ENCODE measurements at places on chromosomes 11 and 22. TPM values are rescaled to one million over a fixed set of nuclear protein-coding genes. Genes with fewer than 3 reads are reported as not detected.

GRCh38 chr22:49427941-49428340 lies 399.7 kb downstream of the BRD1 start:
- H3K4me3 ChIP-seq, result no peak overlapping the region
- DNase-seq, result no peak
- no peaks in the 10 kb centered on the region for H3K4me1 ChIP-seq
- H3K36me3 ChIP-seq, result no peaks in the 10 kb centered on the region
- H3K27me3 ChIP-seq, result no peaks in the 10 kb centered on the region

DNA sequence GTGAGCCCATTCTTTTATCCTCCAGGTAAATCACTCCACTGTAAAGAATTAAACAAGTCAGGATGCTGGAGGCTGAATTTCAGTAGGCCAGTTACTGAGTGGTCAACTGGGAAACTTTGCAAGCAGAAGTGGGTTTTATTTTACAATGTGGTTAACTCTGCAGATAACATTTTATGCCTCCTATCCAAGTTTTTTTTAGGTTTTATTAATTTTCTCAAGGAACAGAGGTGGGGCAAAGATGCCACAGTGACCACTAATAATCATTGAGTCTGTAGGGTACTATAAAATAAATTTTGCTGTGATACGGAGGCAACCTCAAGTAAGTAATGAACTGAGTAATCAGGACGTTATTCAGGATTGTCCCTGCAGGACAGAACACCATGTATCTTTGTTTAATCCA lies 599.9 kb downstream of the METTL15 start:
- H3K27me3 ChIP-seq, result no peaks in the 10 kb centered on the region
- DNase-seq, result no peak
- no peaks in the 10 kb centered on the region for H3K4me1 ChIP-seq
- no peaks in the 10 kb centered on the region for H3K36me3 ChIP-seq

DNA sequence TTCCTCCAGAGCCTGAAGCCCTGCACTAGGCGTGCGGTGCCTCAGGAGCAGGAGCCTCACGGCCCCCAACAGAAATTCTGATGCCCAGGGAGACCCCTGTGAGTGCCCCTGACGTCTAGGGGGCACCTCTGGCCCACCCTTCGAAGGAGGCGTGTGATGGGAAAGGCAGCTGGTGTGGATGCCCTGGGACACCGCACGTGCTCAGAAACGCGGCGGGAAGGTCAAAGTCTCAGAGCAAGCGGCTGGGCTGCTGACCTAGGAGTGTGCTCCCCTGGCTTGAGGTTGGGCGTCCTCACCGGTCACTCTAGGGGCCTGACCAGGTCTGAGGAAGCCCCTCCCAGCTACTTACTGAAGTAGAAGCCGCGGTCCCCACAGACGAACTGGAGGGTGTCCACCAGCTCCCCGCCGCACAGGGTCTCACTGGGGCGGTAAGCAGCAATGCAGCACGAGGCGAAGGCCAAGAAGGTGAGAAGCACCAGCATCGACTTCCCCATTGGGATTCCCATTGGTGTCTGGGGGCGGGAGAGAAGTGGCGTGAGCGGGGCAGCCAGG lies 4.1 kb downstream of the IGF2 start:
- no peaks in the 10 kb centered on the region for H3K4me1 ChIP-seq
- no peaks in the 10 kb centered on the region for H3K36me3 ChIP-seq
- H3K27ac ChIP-seq, result no peak overlapping the region

DNA sequence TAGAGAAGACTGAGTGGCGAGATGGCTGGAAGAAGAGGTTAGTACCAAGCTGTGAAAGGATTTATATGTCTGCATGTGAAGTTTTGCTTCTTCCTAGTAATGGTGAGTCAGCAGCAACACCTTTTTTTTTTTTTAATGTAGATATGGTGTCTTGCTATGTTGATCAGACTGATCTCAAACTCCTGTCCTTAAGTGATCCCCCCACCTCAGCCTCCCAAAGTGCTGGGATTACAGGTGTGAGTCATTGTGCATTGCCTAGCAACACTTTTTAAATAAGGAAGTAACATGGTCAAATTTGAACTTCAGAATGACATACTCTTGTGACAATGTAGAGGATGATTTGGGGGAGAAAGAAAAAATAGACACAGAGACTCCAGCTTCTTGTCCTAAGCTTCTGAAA lies 6.5 kb upstream of the CSTPP1 start:
- no peaks in the 10 kb centered on the region for H3K4me1 ChIP-seq
- H3K4me3 ChIP-seq, result no peak overlapping the region
- DNase-seq, result no peak
- no peaks in the 10 kb centered on the region for H3K27me3 ChIP-seq
- no peak overlapping the region for H3K27ac ChIP-seq
- H3K36me3 ChIP-seq, result no peaks in the 10 kb centered on the region

DNA sequence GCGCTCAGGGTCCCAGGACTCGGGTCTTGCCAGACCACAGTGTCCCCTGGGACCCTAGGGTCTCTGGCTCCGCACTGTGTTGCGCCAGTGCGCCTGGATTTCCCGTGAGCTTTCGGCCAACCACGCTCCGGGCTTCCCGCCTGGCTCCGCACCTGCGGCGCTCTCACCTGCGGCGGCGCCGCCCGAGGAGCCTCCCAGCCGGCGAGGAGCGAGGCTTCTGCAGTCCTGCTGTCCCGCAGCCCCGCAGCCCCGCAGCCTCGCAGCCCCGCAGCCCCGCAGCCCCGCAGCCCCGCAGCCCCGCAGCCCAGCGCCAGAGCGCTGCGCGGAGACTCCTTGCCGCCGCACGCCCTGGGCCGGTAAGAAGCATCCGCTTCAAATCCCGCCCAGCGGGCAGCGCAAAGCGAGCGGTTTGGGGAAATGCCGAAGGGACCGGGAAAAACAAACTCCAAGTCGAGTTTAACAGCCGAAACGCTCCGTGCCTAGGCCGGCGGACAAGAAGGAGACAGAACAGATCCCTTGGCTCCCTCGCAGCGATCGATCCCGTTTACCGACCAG lies 939 bp downstream of the ALX4 start:
- H3K27me3 ChIP-seq, result peaks cover 100% of the 10 kb centered on the region
- H3K36me3 ChIP-seq, result no peaks in the 10 kb centered on the region
- no peak overlapping the region for H3K27ac ChIP-seq
- H3K4me3 ChIP-seq, result no peak overlapping the region
- DNase-seq, result no peak
- H3K4me1 ChIP-seq, result peaks cover 40% of the 10 kb centered on the region

DNA sequence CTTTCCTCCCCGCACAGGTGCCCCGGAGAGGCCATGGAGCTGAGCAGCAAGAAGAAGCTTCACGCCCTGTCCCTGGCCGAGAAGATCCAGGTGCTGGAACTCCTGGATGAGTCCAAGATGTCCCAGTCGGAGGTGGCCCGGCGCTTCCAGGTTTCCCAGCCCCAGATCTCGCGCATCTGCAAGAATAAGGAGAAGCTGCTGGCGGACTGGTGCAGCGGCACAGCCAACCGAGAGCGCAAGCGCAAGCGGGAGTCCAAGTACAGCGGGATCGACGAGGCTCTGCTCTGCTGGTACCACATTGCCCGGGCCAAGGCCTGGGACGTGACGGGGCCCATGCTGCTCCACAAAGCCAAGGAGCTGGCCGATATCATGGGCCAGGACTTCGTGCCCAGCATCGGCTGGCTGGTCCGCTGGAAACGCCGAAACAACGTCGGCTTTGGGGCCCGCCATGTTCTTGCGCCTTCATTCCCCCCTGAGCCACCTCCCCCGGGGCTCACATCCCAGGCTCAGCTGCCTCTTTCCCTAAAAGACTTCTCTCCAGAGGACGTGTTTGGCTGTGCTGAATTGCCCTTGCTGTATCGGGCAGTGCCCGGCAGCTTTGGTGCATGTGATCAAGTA lies 1.3 kb downstream of the TIGD3 start:
- DNase-seq, result peak; percentile 73
- peaks cover 22% of the 10 kb centered on the region for H3K4me1 ChIP-seq
- H3K4me3 ChIP-seq, result peak overlapping the region; percentile 79

DNA sequence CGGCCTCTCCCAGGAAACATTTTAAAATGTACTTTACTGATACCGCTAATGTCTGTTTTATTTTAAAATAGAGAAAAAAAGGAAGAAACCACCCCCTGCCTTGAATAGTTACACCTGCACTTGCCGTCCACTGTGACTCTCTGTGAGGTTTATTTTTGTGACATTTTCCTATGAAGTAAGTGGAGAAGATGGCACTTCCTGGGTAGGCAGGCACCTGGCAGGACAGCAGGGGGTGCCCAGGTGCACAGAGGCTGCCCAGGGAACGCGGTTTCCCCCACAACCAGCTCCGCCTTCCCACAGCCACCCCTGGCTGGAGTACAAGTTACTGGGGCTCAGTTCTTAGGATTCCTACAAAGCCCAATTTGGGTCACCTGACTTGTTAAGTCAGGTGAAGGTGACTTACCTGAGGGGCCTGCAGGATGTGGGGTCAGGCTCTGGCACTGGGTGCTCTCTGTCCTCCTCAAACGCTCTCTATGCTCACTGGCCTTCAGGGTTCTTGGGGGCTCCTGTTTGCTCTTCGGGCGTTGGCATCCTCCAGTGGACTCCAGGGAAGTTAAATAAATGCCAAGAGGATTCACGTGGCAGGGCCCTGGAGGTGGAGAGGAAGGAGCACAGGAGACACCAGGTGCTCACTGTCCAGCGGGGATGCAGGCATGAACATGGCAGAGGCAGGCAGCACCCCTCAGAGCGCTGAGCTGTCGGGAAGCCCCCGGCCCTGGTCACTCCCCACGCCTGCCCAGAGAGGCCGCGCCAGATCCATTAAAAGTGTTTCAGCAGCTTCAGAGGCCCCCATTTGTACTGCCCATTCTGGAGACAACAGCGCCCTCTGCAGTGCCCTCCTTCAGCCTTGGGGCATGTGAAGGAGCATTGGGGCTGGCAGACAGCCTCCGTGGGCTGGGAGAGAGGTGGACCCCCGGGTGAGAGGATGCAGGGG lies 1021.2 kb downstream of the TBC1D22A start:
- H3K27ac ChIP-seq, result no peak overlapping the region
- H3K4me1 ChIP-seq, result no peaks in the 10 kb centered on the region
- DNase-seq, result no peak
- no peak overlapping the region for H3K4me3 ChIP-seq
- no peaks in the 10 kb centered on the region for H3K36me3 ChIP-seq
- H3K27me3 ChIP-seq, result peaks cover 27% of the 10 kb centered on the region

DNA sequence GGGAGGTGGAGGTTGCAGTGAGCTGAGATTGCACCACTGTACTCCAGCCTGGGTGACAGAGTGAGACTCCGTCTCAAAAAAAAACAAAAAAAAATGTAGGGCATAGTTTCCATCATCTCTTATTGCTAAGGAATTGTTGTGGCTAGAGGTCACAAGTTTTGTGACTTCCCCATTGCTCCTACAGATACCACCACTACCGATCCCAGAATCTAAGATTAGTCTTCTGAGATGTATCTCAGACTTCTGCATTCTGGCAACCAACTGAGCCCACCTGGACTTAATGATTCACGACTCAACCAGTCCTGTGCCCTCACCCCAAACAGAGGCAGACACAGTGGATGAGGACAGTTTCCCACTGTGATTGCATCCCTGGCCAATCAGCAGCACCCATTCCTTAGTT lies 148.9 kb downstream of the NECTIN1 start:
- peaks cover 11% of the 10 kb centered on the region for H3K4me1 ChIP-seq
- no peak for DNase-seq
- no peaks in the 10 kb centered on the region for H3K36me3 ChIP-seq
- no peak overlapping the region for H3K27ac ChIP-seq

DNA sequence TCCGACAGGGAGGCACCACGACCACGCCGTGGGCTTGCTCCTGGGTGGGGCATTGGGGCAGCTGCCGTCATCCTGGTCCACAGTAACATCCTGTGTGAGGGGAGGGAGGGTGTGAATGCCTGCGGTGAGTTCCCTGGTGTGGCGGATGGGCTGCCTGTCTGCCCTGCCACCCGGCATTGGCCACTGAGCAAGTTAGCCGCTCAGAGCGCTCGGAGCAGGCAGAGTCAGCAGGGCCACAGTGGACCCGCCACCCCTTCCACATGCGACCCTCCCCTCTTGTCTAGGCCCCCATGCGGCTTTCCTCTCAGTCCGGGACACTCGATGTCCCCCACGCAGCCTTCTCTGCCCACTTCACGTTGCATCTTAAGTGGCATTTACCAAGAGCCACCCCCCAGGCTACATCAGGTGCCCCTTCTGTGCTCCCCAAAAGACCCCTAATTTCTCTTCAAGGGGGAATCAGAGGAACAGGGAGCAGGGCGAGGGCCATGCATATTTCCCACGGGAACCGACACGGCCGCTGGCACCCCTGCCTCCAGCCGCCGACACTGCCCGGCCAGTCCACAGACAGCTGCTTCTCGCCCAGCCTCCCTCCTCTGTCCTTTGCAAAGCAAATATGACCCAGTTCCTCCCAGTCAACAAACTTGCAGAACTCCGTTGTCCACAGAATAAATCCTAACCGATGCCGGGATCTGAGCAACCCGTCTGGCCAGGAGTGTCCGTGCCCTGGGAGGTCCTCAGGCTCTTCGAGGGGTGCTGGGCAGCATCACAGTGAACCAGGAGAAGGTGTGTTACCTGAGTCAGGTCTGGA lies 1482.1 kb downstream of the TBC1D22A start:
- no peak overlapping the region for H3K27ac ChIP-seq
- no peaks in the 10 kb centered on the region for H3K4me1 ChIP-seq
- peak; percentile 32 for DNase-seq
- H3K36me3 ChIP-seq, result no peaks in the 10 kb centered on the region
- H3K27me3 ChIP-seq, result no peaks in the 10 kb centered on the region
- no peak overlapping the region for H3K4me3 ChIP-seq

DNA sequence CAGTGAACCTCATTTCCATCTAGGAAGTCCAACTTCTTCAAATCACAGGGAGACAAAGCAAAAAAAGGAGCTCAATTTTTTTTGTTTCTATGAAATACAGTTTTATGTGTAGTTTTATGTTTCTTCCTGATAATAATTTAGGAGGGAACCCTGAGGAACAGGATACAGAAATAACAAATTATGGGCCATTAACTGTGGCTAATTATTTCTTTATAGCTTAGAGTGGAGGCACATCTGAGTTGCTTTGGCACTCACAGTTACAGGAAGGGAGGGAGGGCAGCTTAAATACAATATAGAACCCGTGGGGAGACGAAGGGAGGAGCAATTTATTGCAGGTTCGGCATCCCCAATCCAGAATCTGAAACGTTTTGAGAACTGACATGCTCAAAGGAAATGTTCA lies 37.1 kb upstream of the HORMAD2 start:
- no peaks in the 10 kb centered on the region for H3K27me3 ChIP-seq
- no peak overlapping the region for H3K27ac ChIP-seq
- no peak overlapping the region for H3K4me3 ChIP-seq
- no peaks in the 10 kb centered on the region for H3K36me3 ChIP-seq

- H3K27ac ChIP-seq, result no peak overlapping the region
- no peaks in the 10 kb centered on the region for H3K4me1 ChIP-seq
- no peak overlapping the region for H3K4me3 ChIP-seq
- no peaks in the 10 kb centered on the region for H3K27me3 ChIP-seq
- no peak for DNase-seq
- no peaks in the 10 kb centered on the region for H3K36me3 ChIP-seq
Measured at GRCh38 chr11:121550247-121551030, 97.7 kb upstream of the SORL1-AS1 start.

- H3K4me3 ChIP-seq, result no peak overlapping the region
- no peaks in the 10 kb centered on the region for H3K4me1 ChIP-seq
- DNase-seq, result peak; percentile 64
- no peak overlapping the region for H3K27ac ChIP-seq
- no peaks in the 10 kb centered on the region for H3K36me3 ChIP-seq
Measured at GRCh38 chr11:2794968-2795322, 90.6 kb downstream of the CDKN1C start.

The RNF121 gene
- 27.2 TPM for polyA plus RNA-seq

The PACSIN2 gene
- polyA plus RNA-seq, result 91.4 TPM

The LRP4 gene
- 17.6 TPM for polyA plus RNA-seq

The KCNK4 gene
- polyA plus RNA-seq, result not detected

The SYT13 gene
- polyA plus RNA-seq, result 8.1 TPM

The YPEL4 gene
- 1.4 TPM for polyA plus RNA-seq

The WT1 gene
- 1.2 TPM for polyA plus RNA-seq

All from sigmoid colon (tissue), 7 donors.